ENCODE measurements at places on chromosomes 4 and X.

DNA sequence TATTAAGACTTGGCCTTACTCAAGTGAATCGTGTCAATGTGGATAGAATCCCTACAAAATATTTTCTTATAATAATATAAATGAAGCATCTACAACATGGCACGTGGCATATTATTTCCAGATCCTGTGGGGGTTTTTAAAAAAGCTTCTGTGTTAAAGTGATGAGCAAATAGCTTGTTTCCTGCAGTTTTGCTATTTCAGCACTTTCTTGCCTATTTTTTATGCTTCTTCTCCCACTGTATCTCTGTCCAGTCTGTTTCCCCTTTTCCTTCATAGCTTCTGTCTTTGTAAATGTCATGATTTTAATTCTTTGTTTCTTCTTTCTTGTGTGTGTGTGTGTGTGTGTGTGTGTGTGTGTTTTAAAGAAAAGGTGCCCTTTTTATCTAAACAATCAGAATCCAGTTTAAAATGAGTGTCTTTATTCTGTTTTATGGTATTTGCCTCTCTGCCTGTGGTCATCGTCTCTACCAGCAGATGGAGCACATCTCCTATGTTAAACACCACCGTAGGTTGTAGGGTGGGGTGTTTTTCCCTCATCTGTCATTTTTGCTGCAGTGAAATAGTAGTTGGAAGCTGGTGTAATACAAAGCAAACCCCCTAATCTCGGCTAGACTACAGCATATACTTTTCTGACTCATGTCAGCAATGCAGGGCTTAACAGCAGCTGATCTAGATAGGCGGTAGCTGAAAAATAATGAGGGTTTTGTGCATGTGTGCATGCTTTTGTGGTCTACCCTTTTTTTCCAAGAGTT lies 33.1 kb downstream of the FTHL17 start:
- DNase-seq, result peak; percentile 40

DNA sequence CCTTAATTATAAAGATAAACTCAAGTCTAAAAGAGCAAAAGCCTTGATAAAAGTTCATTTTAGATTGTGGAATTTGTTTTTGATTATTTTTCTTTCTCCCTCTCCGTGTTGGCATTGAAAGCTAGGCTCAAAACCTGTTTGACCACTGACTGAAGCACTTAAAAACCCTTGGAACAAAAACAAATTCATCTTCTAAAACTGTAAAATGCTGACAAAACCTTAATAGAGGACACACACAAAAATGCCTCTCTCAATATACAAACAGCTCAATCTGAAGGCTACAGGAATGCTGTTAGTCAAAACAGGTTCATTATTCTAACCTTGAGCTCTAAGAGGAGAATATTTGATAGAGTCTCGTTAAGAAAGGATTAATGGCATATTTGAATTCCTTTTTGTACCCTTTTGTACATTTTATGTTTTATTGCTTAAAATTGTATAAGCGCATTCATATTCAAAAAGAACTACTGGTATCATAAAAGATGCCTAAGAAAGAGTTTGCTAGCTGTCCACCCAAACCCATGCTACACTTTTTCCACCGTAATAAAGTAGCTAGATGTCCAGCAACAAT lies 74.3 kb upstream of the NAP1L5 start:
- DNase-seq, result no peak

- no peak for DNase-seq
Observed at GRCh38 chr4:30828264-30828926, 108.2 kb downstream of the PCDH7 start.

- no peak for DNase-seq
Observed at GRCh38 chr4:30402276-30402675, 317.9 kb upstream of the PCDH7 start.

GRCh38 chr4:172245516-172245915 lies 432.3 kb downstream of the GALNTL6 start:
- DNase-seq, result no peak

GRCh38 chr4:147860960-147861359 lies 129.1 kb downstream of the ARHGAP10 start:
- DNase-seq, result no peak

- no peak for DNase-seq
Observed at GRCh38 chrX:34893741-34894140, 48.9 kb upstream of the FAM47B start.

- peak; percentile 22 for DNase-seq
Observed at GRCh38 chr4:57314636-57315035, 204.5 kb upstream of the IGFBP7 start.

DNA sequence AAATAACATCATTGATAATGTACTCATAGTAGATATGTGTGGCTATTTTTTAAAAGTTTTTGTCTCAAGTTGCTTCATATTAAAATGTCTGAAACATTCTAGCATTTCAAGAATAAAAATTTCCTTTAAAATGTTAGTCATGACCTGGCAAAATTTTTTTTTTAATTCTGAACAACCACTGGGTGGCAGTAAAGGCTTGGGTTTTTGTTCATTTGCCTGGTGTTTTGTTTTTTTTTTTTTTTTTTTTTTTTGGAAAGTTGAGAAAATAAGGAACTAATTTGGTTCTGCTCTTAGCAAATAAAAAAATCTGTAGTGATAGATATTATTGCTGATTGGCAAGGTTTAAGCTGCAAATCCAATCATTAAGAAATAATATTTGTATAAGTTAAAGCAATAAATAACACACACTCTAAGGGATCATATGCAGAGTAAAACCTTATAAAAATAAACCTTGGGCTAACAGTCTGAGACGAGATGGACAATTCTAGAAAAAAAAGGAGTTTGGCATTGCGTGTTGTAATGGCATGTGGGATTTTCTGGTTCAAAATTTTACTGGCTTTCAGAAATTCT lies 81.4 kb downstream of the CEP44 start:
- DNase-seq, result no peak

GRCh38 chrX:109623997-109624396 lies 975 bp downstream of the KCNE5 start:
- no peak for DNase-seq

- DNase-seq, result no peak
Observed at GRCh38 chr4:100421361-100421978, 96.4 kb downstream of the EMCN start.

DNA sequence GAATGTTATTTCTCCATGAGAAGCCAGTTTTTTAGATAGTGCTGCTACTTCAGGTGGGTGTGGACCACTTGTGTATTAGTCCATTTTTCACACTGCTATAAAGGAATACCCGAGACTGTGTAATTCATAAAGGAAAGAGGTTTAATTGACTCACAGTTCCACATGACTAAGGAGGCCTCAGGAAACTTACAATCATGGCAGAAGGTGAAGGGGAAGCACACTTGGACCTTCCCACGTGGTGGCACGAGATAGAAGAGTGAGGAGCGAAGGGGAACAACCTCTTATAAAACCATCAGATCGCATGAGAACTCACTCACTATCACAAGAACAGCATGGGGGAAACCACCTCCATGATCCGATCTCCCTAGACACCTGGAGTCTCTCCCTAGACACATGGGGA lies 3.4 kb upstream of the PPID start:
- DNase-seq, result peak; percentile 49

GRCh38 chrX:118249146-118249545 lies 96.8 kb upstream of the WDR44 start:
- DNase-seq, result no peak

GRCh38 chr4:6655924-6656323 lies 15.4 kb downstream of the MRFAP1 start:
- no peak for DNase-seq

DNA sequence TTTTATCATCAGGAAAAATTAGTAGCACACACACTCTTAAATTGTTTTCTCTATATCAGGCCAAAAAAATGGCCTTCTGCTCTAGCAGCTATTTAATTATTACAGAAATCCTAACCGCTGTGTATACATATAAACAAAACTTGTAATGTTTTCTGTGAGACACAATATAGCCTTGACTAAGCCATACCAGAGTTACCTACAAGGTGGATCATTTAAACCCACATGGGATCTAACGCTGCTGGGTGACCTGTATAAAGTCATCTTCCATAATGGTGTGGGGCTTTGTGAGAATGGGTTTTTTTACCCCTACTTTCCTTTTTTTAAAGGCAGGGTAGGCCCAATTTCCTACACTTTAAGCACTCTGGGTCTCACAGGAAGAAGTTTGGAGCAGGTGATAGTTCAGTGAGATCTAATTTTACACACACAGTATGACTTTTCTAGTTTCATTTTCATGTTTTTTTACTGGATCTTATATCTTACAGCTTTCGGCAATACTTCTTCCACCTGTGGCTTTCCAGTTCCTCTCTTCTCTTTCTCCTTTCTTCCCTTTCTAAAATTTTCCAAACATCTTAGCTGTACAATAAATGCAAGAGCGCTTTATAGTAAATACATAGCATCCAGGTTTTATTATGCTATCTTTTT lies 66.9 kb upstream of the MMAA start:
- DNase-seq, result no peak

DNA sequence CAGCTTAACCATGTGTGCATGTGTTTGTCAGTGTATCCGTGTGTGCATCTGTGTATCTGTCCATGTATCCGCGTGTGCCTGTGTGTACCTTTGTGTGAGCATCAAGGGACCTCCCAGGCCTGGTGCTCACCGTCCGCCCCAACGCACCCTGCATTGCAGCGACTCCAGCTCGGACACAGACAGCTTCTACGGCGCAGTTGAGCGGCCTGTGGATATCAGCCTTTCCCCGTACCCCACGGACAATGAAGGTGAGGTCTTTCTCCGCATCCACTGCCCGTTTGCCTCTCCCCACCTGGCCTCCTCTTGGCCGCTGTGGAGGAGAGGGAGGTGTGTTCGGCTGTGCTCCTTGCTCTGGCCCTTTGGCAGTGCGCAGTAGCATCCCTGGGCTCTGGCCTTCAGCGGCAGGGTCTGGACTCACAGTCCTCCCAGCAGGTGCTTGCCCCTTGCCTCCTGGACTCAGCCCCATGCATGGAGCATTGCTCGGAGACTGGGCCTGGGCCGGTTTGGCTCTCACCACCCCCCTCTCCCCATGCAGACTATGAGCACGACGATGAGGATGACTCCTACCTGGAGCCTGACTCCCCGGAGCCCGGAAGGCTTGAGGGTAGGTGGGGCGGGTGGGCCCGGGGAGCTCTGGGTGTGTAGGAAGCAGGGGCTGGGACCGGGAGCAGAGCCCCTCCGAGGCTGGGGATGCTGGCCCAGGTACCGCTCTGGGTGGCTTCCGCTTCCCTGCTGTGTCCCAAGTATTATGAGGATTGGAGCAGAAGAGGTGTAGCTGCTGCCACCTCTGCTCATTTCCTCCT lies 16.4 kb upstream of the ADD1 start:
- no peak for DNase-seq

GRCh38 chr4:142091085-142091513 lies 454.7 kb downstream of the IL15 start:
- no peak for DNase-seq

- no peak for DNase-seq
Observed at GRCh38 chr4:125911481-125911880, 596.7 kb downstream of the FAT4 start.

- no peak for DNase-seq
Observed at GRCh38 chrX:47722260-47722659, 63.3 kb upstream of the UXT start.

- no peak for DNase-seq
Observed at GRCh38 chr4:57331959-57332358, 221.8 kb upstream of the IGFBP7 start.

GRCh38 chr4:88549815-88550214 lies 26.2 kb upstream of the PYURF start:
- no peak for DNase-seq

- peak; percentile 45 for DNase-seq
Observed at GRCh38 chrX:63350465-63350877, 661 bp downstream of the SPIN4 start.

DNA sequence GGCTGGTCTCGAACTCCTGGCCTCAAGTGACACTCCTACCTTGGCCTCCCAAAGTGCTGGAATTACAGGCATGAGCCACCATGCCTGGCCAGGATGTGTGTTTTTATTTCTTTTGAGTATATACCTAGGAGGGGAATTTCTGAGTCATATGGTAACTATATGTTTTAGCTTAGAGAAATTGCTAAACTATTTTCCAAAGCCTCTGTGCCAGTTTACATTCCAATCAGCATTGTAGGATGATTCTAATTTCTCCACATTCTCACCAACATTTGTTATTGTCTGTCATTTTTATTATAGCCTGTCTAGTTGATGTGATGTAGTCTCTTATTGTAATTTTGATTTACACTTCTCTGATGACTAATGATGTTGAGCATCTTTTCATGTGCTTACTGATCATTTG lies 1576.0 kb downstream of the RPA4 start:
- DNase-seq, result no peak

- no peak for DNase-seq
Observed at GRCh38 chr4:113057891-113058290, 8.4 kb downstream of the ANK2 start.

- peak; percentile 50 for DNase-seq
Observed at GRCh38 chrX:132092439-132093065, 35.3 kb downstream of the FRMD7 start.

GRCh38 chr4:77538144-77538543 lies 67.5 kb upstream of the CXCL13 start:
- DNase-seq, result no peak

Measured in WERI-Rb-1 (cell line).